Head of caudate nucleus (tissue), 42 donors: ENCODE measurements at places on chromosomes 5 and 9.

DNA sequence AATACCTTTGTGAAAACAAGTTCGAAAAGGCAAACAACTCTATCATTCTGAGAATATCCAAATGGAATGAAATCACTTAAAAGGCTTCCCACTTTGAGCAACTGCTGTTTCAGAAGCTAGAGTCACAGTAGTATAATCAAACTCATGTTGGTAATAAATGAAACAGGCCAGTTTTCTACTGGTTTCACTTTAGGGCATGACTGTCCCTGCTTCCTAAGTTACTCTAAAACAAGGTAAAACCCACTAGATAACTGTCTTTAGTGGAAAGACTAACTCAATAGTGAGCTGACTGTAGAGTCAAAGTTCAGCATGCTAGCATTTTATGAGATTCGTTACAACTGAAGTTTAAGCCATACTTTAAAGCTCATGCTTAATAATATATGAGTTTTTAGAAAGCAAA, 6.0 kb downstream of the CDC26 start:
- DNase-seq, result no peak

GRCh38 chr9:79559495-79560181, 12.1 kb upstream of the TLE4 start:
- DNase-seq, result no peak

GRCh38 chr9:87010626-87011025, 63.3 kb upstream of the GAS1 start:
- no peak for DNase-seq

DNA sequence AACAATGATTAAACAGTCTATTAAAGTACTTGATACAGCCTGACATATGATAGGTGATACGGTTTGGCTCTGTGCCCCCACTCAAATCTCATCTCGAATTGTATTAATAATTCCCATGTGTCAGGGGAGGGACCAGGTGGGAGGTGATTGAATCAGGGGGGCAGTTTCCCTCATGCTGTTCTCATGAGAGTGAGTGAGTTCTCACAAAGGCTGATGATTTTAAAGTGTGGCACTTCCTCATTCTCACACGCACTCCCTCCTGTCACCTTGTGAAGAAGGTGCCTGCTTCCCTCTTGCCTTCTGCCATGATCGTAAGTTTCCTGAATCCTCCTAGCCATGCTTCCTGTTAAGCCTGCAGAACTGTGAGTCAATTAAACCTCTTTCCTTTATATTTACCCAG, 40.1 kb upstream of the TARS1 start:
- DNase-seq, result no peak

DNA sequence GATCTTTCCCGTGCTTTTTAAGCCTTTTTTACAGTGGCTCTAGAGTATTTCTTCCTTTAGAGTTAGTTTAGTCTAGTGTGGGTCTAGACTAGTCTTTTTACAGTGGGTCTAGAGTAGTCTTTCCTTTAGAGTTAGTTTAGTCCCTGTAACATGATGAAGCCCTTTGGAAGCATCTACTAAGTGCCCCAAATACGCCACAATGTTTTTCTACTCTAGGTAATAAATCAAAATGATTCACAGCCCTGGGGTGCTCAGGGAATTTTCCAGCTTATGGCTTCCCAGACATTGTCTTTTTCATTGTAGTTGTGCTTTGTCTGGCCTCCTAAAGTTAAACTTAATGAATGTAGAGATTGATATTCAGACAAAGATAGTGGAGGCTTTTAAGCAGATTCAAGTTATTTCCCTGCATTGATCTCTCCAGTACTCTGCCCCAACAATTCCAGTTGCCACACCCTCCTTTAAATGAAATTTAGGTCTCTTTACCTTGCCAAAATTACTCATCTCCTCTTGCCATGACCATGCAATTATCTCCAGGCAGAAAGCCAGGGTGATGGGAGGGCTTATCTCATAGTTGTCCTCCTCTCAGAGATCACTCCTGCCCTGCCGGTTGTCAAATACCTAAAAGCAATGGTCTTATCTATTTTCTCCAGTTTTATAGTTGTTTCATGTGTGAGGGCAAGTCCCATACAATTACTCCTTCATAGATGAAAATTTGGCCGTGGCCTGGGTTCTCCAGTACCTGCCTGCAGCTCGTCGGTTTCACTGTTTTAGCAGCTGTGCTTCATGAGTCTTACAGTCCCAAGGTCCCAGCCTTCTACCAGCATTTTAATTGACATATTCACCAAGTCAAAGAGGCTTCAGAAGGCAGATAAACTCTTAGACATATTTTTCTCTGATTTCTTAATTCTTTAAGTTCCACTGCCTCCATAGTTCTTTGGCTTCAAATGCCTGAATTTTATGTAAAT, 794.0 kb upstream of the COX7C start:
- no peak for DNase-seq
